Caco-2 (cell line): ENCODE measurements at places on chromosomes 4 and X. TPM values are rescaled to one million over a fixed set of nuclear protein-coding genes. Genes with fewer than 3 reads are reported as not detected.
A peak's percentile ranks its signal among the peaks of the same experiment; 100 is the strongest.

GRCh38 chr4:113825272-113825671 is 63.7 kb upstream of the CAMK2D start:
- no peak for DNase-seq

GRCh38 chr4:153241970-153242838 is 38.0 kb downstream of the TRIM2 start:
- peak; percentile 22 for DNase-seq

DNA sequence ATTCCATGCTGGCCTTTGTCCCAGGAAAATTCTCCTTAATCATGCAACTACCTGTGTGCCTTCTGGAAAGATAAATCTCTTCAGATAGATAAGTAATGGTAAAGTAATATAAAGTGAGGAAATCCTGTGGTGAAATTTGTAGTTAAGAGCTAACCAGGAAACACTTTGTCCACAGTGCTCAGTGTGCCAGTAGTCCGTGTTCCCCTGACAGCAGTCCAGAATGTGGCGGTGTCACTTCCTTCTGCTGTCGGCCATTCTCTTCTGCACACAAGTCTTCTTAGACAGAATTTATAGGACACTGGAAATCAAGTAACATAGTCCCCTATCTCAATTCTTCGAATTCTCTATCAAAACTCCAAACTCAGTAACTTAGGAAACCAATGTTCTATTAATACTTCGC is 5.7 kb upstream of the CXXC4 start:
- DNase-seq: no peak

DNA sequence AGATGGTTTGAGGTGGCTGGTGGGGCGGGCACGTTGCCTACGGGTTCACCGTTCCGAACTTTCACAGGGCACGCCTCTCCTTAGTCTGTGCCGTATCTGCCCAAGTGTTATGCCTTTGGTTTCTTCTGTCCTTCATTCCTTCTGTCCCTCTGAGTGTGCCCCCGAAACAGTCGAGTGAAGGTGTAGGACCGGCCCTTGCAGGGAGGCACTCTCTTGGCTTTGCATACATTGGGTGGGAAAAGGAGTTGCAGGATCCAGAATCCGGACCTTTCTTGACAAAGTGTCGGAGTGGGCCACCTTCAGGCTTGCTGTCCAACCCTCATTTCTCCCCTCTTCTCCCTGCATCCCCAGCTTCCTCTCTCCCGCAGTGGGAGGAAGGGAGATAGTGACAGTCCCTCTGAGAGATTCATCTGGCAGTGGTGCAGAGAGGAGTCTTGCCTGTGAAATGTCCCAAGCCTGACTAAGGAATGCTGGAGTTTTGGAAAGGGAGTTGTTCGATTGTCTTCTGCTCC is 569 bp downstream of the ARFIP1 start:
- peak; percentile 34 for DNase-seq

KLHL2 gene
- 14.5 and 15.9 TPM in 2 replicates for total RNA-seq

GRCh38 chr4:100428051-100428450 is 89.8 kb downstream of the EMCN start:
- no peak for DNase-seq

DNA sequence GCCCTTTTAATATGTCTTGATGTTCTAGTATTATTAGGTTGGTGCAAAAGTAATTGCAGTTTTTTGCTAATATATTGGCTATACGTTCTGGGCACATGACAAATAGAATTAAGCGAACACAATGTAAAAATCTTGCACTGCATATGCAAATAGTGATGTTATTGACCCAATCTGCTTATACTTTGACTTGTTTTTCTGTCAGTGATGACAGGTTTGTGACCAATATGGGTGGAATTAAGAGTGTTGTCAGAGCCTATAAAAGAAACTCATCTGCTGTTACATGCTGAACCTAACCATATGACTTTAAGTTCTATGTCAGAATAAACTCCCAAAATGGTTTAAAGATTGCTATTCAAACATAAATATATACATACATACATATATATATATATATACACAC is 30.7 kb upstream of the HPGD start:
- DNase-seq: no peak

GBA3 gene
- 0.25 and 0.37 TPM in 2 replicates for total RNA-seq

- no peak for DNase-seq
Measured at GRCh38 chrX:108211301-108211700, 119.7 kb downstream of the ATG4A start.
